Activated CD8-positive, alpha-beta memory T cell treated with anti-CD3 and anti-CD28 coated beads, Interleukin-2, amount 50 U/mL, for 48 hours (primary cell): ENCODE measurements at places on chromosomes 6 and 20.

DNA sequence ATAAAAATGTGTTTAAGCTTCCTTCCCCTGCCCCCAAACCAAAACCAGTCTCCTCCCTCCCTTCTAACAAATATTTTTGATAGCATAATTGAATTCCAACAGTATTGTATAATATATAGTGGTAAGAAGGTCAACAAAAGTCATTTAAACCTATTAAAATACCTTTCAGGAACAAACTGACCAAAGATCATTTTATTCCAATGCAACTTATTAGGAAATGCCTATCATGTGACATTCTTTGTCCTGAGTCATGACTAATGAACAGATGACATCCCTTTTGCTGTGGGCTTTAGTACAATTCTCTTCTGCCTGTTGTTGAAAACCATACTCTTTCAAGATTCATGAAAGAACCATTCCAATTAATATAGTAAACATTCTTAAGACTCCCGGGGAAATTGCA, 51.5 kb upstream of the TRAF3IP2 start:
- no peak for DNase-seq

DNA sequence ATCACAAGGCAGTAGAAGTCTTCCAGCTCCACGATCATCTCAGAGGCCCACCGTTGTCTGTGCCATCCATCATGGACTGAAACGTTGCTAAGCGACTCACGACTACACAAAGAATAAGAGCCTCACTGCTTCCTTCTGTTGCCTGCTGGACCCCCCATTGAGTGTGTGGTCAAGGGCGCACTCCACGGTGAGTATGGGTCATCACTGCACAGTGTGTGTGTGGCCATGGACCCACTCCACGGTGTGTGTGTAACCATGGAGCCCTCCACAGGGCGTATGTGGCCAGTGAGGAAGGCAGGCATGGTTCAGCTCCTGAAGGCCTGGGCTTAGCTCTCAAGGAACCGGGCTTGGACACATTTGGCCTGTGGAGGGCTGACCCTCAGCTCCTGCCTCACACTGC, 123.4 kb upstream of the AFDN start:
- DNase-seq = no peak

DNA sequence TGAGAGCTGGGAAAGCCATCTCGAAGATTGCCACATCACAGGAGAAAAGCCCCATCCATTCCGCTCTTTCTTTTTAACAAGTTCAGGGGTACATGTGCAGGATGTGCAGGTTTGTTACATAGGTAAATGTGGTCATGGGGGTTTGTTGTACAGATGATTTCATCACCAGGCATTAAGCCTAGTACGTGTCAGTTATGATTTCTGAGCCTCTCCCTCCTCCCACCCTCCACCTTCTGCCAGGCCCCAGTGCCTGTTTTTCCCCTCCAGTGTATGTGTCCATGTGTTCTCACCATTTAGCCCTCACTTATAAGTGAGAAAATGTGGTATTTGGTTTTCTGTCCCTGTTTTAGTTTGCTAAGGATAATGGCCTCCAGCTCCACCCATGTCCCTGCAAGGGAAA, 566.5 kb upstream of the AGPAT4 start:
- no peak for DNase-seq

GRCh38 chr6:128500014-128500413, 20.4 kb downstream of the PTPRK start:
- DNase-seq = no peak

DNA sequence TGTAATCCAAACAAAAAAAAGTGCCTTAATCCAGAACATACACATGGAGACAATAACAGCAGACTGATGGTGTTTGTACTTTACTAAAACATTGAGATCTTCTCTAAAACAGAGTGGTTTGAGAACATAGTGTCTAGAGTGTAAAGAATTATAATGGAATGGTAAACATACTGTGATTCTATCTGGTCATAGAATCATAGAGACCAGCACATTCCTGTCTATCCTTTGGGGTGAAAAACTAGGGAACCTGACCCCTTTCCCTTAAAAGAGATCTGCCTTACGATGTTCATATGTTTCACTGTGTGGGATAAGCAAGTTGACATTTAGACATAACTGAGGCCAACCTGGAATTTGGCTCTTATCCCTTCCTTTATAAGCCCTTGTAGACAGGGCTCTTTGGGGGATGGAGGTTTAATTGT, 55.7 kb downstream of the TRMT11 start:
- DNase-seq = no peak

GRCh38 chr6:12654514-12654913, 62.1 kb upstream of the PHACTR1 start:
- no peak for DNase-seq

- DNase-seq = no peak
These were observed 28.8 kb downstream of the MTRES1 start for GRCh38 chr6:107056796-107057195.

DNA sequence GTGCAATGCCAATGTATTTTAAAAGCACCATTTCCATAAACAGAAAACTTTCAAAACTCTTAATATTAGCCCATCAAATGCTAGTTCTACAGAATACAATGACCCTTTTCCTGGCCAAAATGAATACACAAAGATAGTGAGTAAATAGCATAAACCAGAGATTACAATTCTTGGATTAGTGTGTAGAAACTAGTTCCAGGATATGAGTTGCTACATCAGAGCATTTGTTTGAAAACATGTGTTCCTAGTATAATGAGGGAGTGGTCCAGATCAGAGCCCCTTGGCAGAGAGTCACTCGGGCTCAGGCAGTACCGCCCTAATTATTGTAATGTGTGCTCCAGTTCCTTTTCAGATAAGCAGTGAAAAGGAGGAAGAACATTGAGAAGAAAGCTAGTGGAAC, 63.7 kb upstream of the COL21A1 start:
- DNase-seq = no peak

GRCh38 chr6:88616380-88616779, 347.0 kb downstream of the RNGTT start:
- DNase-seq = no peak

- no peak for DNase-seq
These were observed 1310.5 kb upstream of the CITED2 start for GRCh38 chr6:140684776-140685550.

GRCh38 chr6:90100059-90100665, 196.5 kb downstream of the BACH2 start:
- DNase-seq = no peak

- no peak for DNase-seq
These were observed 120.2 kb upstream of the BEND3 start for GRCh38 chr6:107235511-107235910.

DNA sequence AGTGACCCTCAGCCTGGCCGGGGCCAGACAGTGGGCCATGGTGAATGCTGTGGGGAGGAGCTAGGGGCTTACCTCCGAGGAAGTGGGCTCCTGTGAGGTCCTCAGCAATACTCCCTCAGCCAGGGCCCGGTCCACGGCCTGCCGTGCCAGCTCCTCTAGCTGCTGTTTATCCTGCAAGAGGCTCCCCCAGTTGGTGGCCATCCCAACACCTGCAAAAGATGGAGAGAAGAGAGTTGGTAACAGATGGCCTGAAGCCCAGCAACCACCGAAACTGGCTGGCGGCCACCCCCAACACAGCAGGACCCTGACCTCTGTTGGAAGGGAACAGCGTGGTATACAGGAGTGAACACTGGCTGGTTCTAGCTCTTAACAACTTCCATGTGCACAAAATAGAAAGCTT, 4.0 kb downstream of the GSS start:
- no peak for DNase-seq

- no peak for DNase-seq
These were observed 144.7 kb upstream of the ZNF217 start for GRCh38 chr20:53738039-53738944.

DNA sequence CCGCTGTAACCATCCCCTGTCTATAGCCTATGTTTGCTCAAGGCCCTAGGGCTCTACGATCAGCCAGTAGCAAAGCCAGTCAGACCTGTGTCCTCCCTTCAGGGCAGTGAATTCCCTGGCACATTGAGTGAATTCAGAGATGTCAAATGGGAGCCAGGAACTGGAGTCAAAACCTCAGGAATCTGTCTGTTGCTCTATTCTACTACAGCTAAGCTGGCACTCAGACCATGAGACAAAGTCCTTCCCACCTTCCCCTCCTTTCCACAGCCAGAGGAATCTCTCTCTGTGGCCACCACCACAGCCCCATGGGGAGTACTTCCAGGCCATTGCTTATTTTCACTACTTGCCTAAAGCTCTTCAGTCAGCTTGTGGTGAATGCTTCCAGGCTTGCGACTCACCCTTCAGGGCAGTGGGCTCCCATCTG, 82.0 kb downstream of the PKIB start:
- DNase-seq = no peak

- DNase-seq = no peak
These were observed 589.1 kb downstream of the EYS start for GRCh38 chr6:65117817-65118409.

DNA sequence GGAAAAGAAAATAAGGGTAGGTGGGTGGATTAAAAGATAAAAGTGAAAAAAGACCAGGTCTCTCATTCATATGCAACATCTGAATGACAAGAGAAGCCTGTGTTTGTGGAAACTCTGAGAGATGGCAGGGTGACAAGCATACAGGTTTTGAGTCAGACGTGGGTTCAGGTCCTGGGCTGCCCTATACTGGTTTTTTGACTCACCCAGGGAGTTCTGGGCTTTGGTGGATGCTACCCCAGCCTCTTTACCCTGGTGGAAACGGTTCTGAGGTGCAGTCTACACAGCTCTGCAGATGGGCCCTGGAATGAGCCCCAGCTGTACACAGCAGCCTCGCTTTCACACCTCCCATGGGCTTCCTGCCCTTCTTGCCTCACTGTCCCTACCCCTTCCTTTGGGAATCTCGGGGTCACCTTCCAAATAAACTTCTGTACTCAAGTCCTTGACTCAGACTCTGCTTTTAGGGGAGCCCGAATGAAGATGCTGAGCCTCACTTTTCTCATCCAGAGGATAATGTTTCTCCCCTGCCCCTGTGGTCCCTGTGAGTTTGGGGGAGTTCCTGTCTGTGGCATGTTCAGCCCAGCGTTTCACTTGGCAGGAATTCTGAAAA, 77.7 kb upstream of the CLDN20 start:
- DNase-seq = peak; percentile 68

DNA sequence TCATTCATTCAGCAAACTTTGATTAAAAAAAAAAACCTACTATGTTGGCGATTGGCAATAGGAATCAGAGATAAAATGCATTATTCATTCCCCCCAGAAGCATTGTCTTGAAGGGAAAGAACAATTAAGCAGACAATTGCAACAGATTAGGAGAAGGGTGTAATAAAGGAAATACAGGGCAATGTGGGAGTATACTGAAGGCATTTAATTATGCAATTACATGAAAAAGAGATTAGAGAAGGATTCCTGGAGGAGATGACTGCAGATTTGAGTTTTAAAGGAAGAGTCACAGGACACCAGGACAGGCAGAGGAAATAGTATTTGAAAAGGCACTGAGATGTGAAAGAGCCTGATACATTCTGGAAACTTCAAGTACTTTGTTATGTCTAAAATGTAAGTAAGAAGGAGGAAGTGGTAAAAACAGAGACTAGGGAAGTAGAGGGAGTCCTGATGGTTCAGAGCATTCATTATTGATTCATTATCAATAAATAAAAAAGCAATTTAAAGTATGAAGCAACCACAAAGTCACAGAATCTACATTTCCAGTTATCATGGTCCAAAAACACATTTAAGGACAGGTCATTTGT, 43.7 kb downstream of the THEMIS start:
- DNase-seq = no peak

- DNase-seq = no peak
These were observed 503.1 kb downstream of the ADGRB3 start for GRCh38 chr6:69138148-69138547.

GRCh38 chr20:50464026-50464724, 46.0 kb upstream of the PTPN1 start:
- DNase-seq = peak; percentile 81

DNA sequence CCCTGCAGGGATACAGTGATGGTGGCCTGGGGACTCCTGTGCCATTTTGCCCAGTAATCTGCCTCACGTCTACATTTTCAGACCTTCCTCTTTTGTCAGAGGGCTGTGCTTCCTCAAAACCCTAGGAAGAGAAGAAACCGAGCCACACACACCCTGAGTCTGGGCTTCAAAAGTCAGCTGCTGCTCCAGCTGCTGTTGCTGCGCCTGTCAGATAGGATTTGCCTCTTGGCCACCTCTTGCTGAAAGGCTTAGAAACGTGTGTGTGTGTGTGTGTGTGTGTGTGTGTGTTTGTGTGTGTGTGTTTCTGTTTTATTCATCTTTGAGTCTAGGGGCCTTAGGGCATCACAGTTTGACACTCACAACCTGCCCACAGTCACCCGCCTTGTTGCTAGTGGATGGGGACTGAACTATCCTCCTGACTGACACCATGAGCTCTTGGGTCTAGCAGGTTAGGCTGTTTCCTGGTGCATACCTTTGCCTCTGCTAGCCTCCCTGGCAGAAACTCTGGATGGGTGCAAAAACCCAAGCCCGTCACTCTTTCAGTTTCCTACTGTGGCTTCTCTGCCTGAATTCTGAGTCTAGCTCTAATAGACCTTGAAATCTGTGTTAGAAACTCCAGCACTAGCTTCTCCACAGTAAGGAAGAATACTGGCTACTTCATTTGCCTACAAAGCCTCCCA, 94.9 kb upstream of the CEP85L start:
- no peak for DNase-seq

DNA sequence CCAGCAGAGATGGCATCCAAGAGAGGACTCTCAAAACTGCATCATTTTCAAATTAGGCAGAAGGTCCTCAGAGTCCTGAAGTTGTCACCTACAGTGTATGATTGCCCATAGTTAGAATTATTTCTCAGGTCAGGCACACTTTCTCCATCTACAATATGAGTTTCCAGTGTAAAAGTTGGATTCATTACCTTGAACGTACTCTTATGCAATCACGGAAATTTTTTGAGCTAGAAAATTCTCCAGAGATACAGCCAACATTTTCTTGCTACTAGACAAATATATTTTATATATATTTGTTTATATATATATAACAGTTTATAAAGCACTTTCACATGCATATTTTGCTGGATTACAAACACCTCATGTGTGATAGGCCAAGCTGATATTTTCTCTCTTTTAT, 29.4 kb upstream of the SERPINB1 start:
- DNase-seq = no peak

DNA sequence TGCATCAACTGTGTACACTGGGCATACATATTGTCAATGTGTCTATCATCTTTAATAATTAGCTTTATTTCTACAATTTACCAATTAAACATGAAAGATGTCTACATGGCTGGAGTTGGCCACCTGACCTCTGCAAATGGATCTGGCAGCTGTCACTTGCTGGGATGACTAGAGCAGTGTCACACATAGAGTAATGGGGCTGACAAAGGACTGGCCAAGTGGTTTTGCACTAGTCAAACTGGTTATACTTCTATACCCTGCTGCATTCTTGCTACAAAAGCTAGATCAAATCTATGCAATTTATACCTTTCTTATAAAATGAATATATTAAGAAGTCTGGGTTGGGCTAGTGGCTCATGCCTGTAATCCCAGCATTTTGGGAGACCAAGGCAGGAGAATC, 99.3 kb downstream of the SESN1 start:
- no peak for DNase-seq

DNA sequence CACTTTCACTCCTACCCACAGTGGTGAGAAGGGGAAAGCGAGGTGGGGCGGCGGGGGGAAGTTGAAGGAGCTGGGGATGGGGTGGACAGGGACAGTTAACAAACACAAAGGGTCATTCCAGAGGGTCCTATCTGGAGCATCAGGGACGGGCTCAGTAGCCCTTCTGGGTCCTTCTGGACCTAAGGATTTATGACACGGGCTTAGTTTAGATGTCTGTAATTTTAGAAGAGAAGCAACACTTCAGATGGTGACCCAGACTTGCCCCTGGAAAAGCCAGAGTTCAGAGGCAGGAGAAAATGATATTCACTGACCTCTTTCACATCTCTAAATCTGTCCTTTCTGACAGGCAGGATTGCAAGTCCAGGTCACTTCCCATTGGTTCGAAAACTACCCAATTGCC, 36.3 kb downstream of the PDE10A start:
- DNase-seq = no peak
